Activated naive CD4-positive, alpha-beta T cell treated with anti-CD3 and anti-CD28 coated beads for 36 hours (primary cell): ENCODE measurements at places on chromosomes 3 and 15. TPM values are rescaled to one million over a fixed set of nuclear protein-coding genes. Genes with fewer than 3 reads are reported as not detected.

EPHB3 gene
- total RNA-seq = not detected

NEK10 gene
- 0.26 TPM for total RNA-seq

GOLGA8S gene
- 0.05 TPM for total RNA-seq

HYAL1 gene
- total RNA-seq = not detected

MGLL gene
- 0.14 TPM for total RNA-seq

GOLGA8T gene
- not detected for total RNA-seq

TMEM212 gene
- total RNA-seq = not detected

SLC51A gene
- total RNA-seq = not detected

CELSR3 gene
- total RNA-seq = 5.1 TPM

PFKFB4 gene
- total RNA-seq = 5.4 TPM

CCR9 gene
- total RNA-seq = not detected

DNA sequence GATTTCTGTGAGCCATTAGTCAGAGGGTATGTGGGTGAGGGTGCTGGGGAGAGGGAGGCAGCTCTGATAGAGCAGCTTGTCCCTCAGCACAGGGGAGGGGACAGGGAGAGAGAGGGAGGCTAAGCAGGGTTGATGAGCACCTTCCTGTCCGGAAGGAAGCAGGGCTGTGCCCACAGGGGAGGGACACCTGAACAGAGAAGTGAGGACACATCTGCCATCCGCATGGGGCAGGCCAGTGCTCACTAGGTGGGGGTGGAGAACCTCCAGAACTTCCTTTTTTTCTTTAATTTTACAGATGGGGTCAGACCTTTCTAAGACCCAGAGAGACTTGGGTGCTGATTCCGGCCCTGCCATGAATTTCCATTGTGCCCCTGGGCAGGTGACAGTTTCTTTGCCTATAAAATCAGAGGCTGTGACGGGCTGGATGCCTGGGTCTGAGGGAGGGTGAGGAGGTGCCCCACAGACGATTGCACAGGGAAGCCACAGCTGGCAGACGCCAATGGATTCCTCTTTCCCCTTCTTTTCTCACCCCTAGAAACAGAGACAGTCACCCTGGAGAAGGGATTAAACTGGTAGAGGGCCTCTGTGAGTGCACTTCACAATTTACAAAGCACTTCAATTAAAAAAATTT lies 4.1 kb upstream of the TGM5 start:
- DNase-seq = no peak

DNA sequence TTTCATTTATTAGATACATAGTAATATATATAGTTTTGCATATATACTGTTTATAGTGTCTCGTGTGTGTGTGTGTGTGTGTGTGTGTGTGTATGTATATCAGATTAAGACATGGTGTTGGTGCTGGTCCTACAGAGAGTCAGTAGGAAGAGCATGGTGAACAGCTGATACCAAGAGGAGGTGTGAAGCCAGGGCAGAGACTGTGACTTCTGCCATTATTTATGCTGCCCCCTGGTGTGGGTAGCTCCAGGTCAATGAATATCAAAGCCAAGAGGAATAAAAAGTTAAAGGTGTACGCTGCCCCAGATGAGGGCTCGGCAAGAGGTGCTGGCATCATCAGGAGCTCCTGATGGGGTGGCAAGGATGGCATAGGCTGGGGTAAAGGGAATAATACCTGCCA lies 299.5 kb upstream of the RASGRP1 start:
- peak; percentile 11 for DNase-seq

- no peak for DNase-seq
These were observed 29.9 kb downstream of the AP3S2 start for GRCh38 chr15:89863918-89864317.

DNA sequence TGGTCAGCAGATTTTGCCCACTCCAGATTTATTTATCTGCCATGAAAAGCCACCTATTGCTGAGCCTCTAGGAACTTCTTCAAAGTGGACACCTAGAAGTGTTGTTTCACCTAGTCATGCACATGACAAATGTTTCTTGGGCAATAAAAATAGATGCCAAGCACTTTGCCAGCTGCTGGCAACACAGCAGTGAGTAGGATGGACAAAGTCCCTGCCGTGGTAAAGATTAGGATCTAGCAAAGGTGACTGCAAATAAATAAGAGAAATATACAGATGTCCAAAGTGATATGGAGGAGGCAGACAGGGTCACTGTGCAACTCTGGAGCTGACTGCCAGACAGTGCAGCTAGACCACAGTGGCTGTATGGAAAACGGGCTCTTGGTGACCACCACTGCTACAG lies 137.9 kb downstream of the SUCLG2 start:
- no peak for DNase-seq

GRCh38 chr3:120773932-120774331 lies 31.4 kb downstream of the GTF2E1 start:
- DNase-seq = no peak

DNA sequence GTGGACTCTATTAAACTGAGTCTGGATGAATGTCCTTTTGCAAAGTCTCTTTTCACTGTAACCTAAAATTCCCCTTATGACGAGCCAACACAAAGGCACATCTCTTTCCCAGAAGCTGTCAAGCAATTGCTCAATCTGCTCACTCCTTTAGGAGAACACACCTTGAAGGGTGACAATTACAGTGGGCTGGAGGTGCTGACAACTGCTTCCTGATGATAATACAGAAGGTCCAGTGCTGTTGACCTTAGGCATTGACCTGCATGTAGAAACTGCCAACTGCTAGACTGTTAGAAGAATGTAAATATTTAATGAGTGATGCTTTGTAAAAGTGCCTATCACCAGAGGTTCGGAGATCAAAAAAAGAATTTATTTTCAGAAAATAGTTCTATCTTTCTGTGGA lies 757.7 kb downstream of the GRM7 start:
- DNase-seq = no peak

DNA sequence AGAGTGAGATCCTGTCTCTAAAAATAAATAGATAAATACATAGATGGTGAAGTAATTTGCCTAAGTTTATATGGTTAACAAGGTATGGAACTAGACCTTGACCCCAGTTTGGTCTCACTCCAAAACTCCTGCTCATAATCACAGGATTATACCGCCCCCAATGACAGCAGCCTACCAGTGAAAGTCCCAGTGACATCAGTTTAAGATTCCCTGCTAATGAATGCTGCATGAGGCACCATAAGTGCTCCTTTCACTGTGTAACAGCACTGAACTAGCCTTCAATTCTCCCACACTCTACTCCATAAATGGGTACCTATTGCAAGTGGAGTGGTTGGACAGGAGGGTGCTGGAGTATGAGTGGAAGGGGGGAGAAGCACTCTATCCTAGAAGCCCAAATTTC lies 23.7 kb upstream of the THSD4 start:
- no peak for DNase-seq

DNA sequence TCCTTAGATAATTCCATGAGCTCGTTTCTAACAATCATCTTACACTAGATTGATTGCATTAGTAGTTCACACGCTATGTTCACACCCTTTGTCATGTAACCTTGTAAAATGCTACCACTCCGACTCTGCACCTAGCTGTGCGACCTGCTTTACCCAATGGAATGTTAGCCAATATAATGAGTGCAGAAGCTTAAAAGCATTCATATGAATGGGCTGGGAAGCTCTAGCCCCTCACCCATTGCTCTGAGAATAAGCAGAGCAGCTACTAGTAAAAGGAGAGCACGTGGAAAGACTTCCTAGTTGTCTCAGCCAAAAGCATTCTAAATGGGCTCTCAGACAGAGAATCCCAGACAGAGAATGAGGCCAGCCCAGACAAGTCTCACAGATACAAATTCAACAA lies 410.6 kb upstream of the UBE2E2 start:
- DNase-seq = no peak

DNA sequence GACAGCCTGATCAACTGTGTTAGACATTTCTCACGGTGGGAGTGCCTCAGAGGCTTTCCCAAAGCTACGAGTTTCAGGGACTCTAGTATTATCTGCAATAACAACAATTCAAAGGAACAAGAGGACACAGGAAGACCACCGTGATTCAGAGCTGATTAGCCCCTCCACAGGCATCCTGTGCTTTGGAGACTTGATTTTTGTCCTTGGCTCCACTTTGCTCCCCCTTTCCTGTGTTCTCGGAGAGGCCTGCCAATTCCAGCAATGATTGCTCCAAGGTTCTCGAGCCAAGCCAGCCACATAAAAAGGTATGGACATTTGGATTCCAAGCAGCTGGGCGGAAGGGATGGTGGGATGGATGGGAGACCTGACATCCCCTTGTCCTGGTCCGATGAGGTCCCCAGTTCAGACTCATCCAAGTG lies 14.3 kb downstream of the EHD4 start:
- DNase-seq = no peak

- DNase-seq = no peak
These were observed 118.6 kb downstream of the ANO10 start for GRCh38 chr3:43503067-43503728.

- DNase-seq = no peak
These were observed 1216.9 kb upstream of the GBE1 start for GRCh38 chr3:82978368-82978767.

GRCh38 chr3:71214797-71215196 lies 368.7 kb downstream of the FOXP1 start:
- DNase-seq = peak; percentile 41

GRCh38 chr3:122609798-122610559 lies 32.5 kb downstream of the PARP15 start:
- peak; percentile 51 for DNase-seq

- DNase-seq = no peak
These were observed 25.5 kb upstream of the FLNB start for GRCh38 chr3:57982561-57983243.

GRCh38 chr3:29912600-29913288 lies 631.9 kb downstream of the RBMS3 start:
- no peak for DNase-seq

- no peak for DNase-seq
These were observed 530.0 kb downstream of the MECOM start for GRCh38 chr3:169133178-169134161.

DNA sequence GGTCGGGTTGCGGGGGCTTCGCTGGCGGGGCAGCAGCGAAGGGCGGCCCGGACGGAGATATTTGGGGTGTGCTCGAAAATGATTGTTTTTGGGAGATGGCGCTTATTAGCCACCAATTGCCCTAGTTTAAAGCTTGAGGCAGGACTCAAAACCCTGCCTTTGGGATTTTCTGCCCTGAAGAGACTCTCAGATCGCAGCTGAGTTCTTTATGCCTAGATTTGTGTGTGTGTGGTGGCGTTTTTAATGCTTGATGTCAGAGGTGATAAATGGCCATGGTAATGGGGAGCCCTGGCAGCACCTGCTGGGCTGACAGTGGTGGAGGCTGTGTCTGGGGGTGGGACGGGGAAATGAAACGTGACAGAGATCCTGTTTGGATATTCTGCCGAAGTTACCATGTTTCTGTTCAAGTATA lies 604 bp downstream of the KCTD6 start:
- DNase-seq = peak; percentile 64

DNA sequence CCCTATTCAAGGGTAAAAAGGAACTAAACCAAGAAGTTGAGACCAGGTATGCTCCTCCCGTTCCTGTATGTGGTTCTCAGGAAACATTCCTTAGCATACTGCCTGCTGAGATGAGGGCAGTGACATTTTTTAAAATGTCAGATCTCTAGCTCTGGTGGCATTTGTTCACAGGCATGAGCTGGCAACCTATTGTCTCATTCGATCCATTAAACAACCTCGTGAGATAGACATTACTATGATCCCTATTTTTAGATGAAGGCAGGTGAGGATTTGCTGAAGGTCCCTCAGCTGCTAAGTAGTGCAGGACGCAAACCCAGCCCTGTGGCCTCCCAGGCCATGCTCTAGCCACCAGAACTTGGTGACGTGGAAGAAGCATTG lies 74.9 kb downstream of the SIDT1 start:
- no peak for DNase-seq

- no peak for DNase-seq
These were observed 51.1 kb downstream of the IFT57 start for GRCh38 chr3:108171106-108171505.

- DNase-seq = no peak
These were observed 46.1 kb downstream of the SOX2 start for GRCh38 chr3:181757694-181758306.

DNA sequence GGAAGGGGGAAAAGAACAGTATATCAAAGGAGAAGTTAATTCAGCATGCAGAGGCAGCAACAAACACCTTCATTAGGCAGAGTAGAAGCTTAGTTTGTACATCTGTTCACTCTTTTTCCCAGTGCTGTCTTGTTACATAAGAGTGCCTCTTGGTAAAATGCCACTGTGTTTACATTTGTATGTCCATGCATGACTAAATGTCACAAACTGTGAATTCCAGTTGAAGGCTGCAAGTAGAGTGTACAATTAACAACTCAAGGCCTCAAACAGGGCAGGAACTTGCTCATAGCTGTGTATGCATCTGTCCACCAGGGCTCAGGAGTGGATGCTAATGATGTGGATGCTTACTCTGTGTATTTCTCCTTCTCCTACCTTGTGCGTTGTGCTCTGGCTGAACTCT lies 214.2 kb upstream of the TPM1 start:
- no peak for DNase-seq

- DNase-seq = no peak
These were observed 72.0 kb downstream of the PDZRN3 start for GRCh38 chr3:73552700-73553099.

- DNase-seq = no peak
These were observed 9.7 kb upstream of the TRANK1 start for GRCh38 chr3:36954452-36955134.

DNA sequence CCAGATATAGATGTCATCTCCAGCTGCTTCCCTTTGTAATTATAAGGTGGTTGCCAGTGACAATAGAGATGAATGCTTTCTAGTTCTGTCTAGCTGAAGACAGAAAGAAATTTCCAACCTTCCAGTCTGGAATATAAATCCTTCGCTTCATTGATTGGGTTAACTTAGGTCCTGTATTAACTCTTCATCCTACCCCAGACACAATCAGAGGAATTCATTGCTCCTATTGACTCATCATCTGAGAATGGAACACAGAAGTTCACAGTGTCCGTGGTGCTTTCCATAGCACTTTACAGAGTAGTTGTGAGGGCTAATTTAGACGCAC lies 241.4 kb downstream of the NFKBIZ start:
- no peak for DNase-seq

GRCh38 chr15:55846116-55846707 lies 103.3 kb upstream of the PRTG start:
- DNase-seq = peak; percentile 61

DNA sequence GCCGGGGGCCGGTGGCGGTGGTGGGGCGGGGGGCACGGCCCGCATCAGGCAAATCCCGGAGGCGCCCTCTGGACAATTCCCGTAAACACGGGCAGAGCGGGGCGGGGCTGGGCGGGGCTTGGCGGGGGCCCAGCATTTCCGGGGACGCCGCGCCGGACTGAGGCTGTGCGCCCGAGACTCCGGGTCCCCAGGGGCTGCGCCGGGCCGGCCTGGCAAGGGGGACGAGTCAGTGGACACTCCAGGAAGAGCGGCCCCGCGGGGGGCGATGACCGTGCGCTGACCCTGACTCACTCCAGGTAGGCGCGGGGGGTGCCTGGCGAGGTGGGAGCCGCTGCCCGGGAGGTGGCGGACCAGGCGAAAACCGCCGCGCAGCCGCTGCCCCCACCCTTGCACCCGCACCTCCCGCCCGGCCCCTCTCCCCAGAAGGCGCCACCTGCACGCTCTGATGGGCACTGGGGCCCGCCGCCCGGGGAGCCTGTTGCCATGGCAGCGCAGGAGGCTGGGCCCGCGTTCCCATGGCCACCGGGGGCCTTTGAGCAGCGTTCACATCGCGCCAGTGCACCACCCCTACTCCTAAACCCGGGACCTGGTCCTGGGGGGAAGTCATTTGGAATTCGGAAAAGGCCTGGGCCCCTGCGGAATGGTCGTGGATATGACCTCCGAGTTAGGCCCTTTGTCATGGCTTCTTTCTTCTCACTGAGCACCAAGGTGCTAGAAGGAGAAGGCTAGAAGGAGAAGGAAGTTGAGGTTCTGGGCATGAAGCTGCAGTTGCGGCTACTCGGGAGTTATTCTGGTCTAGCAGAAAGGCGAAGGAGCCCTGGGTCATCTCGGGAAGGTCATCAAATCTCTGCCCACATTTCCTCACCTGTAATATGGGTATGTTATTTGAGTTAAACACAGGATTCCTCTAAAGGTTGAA lies 16.1 kb upstream of the SEMA4B start:
- DNase-seq = peak; percentile 58
